Stimulated activated CD4-positive, alpha-beta T cell treated with anti-CD3 and anti-CD28 coated beads, TNF-alpha, amount 100 ng/mL, for 24 hours (primary cell): ENCODE measurements at places on chromosomes 5 and 9.

GRCh38 chr5:155620821-155621410 lies 607.4 kb downstream of the KIF4B start:
- DNase-seq: no peak

DNA sequence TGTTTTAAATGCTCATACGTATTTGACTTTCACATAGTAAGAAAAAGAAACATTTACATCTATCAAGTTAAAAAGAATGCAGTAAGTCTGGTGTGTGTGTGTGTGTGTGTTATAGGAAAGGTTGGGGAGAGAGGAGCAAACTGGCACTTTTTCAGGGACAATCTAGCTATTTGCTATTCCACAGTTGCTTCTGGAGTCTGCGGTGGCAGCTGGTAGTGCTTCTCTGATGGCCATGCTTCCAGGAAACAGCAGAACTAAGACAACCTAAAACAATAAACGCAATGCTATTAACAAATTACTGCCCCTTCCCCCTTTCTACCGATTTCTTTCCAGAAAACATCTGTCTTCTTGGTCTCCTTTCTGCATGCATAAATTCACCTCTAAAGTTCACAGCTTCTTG lies 70.0 kb upstream of the CDH10 start:
- DNase-seq: no peak

- no peak for DNase-seq
These were observed 109.9 kb downstream of the UGCG start for GRCh38 chr9:112006361-112007020.

- DNase-seq: no peak
These were observed 337.5 kb downstream of the ZNF608 start for GRCh38 chr5:124408738-124409453.

DNA sequence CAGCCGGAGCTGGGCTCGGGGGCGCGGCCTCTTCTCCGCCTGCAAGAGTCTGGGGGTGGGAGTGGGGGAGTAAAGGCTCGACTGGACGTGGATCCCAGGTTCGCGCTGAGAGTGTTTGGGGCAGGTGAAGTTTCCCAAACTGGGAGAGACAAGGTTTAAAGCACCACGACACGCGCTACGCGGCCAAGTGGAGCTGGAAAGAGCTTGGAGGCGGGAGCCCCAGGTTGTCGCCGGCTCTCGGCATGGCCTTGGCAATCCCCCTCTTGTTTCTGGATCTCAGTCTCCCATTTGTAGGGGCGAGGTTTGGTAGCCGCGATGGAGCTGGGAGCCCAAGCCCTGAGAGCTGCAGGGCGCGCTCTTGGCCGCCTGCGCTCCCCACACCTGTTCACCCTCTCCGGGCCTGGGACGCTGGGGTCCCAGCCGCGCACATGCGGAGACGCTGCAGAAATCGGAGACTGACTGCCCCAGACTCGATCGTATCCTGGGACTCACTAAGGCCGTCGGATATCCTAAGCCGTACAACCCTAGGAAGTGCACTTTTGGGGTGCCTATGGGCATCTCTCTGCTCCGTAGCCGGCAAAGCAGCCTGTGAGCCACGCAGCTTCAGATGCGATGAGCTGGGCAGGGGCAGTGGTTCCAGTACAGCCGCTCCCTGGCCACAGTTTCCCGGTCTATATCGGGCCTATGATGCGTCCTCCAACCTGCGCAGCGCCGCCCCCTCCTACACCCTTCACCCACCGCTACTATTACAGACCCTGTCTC lies 937 bp downstream of the TMOD1 start:
- no peak for DNase-seq

DNA sequence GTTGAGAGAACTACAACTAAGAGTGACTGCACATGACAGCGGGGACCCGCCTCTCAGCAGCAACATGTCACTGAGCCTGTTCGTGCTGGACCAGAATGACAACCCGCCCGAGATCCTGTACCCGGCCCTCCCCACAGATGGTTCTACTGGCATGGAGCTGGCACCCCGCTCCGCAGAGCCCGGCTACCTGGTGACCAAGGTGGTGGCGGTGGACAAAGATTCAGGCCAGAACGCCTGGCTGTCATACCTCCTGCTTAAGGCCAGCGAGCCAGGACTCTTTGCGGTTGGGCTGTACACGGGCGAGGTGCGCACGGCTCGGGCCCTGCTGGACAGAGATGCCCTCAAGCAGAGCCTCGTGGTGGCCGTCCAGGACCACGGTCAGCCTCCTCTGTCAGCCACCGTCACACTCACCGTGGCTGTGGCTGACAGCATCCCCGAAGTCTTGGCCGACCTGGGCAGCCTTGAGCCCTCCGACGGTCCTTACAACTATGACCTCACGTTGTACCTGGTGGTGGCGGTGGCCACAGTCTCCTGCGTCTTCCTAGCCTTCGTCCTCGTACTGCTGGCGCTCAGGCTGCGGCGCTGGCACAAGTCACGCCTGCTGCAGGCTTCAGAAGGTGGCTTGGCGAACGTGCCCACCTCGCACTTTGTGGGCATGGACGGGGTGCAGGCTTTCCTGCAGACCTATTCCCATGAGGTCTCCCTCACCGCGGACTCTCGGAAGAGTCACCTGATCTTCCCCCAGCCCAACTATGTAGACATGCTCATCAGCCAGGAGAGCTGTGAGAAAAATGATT lies 2.1 kb downstream of the PCDHGA7 start:
- DNase-seq: no peak

- no peak for DNase-seq
These were observed 299.2 kb downstream of the SPOCK1 start for GRCh38 chr5:137199966-137200365.

- no peak for DNase-seq
These were observed 1.7 kb downstream of the AHRR start for GRCh38 chr5:322942-323879.

- no peak for DNase-seq
These were observed 233.4 kb upstream of the ITGA1 start for GRCh38 chr5:52554293-52554692.

GRCh38 chr5:62502456-62503101 lies 76.0 kb upstream of the LRRC70 start:
- no peak for DNase-seq

- peak; percentile 57 for DNase-seq
These were observed 118.6 kb downstream of the RGS3 start for GRCh38 chr9:113581865-113582697.

- DNase-seq: no peak
These were observed 108.0 kb upstream of the TARS1 start for GRCh38 chr5:33332804-33333203.

DNA sequence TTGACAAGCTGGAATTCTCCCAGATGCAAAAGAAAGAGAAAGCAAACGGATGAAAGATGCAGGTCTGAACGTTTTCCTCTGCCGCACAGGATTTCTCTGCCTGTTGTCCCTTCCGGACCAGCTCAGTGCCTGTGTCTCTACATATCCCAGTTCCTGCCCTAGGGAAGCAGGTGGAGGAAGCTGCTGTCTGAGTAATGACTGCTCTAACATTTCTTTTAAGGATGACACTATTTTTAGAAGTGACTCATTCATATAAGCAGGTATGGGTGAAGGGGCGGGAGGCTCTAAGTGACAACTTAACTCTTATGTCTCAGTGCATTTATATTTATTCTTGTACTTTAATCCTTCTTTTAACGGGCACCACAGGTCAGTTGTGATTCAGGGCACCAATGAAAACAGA lies 128.8 kb downstream of the SLC24A2 start:
- DNase-seq: no peak

DNA sequence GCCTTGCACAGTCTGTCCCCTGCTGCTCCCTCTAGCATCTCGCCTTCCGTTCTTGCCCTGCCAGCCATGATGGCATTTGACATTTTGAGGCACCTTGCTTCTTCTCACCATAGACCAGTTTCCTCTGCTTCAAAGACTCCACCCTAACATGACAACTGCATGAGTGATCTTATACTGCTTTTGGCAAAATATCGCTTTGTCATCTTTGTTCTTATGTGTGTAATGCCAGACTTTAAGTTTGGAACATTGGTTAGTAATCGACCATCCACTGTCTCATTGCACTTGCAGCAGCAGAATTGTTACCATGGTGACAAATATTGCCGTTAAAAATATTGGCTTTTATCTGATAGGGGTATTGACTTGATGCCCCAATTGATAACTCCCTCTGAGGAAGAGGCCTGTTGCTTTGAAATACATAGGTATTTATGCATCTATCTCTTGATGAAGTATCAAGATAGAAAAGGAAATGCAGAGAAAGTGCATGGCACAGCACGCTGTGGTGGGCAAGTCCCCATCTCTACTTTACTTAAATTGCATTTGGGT lies 6.8 kb downstream of the GARIN3 start:
- DNase-seq: no peak

- DNase-seq: no peak
These were observed 225.2 kb upstream of the TRPC7 start for GRCh38 chr5:136590581-136590980.

DNA sequence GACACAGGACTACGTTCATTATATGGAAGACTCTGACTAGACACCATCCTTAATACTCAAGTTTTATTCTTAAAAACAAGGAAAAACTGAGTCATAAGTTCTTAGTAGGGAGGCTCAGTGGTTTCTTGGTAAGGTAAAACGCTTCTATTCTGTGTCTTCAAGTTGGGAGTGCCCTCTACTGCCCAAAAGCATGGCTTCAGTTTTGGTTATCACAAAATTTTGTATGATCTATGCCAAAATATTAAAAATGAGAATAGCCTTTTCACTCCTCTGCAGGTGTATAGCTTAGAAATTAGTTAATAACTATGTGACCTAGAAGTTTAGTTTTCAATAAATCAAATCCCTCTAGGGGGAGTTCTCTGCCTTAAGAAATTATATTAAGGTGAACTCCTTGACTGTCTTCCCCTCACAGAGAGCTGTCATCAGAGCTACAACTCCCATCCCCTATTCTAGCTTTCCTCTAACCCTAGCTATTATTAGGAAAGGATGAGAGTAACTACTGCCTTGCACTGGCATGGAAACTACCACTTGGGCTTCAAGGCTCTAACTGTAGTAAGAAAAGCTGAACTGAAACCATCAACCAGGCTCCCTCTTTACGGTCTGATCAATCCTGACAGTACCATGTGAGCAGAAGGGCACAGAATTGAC lies 189.7 kb downstream of the GNAQ start:
- no peak for DNase-seq

DNA sequence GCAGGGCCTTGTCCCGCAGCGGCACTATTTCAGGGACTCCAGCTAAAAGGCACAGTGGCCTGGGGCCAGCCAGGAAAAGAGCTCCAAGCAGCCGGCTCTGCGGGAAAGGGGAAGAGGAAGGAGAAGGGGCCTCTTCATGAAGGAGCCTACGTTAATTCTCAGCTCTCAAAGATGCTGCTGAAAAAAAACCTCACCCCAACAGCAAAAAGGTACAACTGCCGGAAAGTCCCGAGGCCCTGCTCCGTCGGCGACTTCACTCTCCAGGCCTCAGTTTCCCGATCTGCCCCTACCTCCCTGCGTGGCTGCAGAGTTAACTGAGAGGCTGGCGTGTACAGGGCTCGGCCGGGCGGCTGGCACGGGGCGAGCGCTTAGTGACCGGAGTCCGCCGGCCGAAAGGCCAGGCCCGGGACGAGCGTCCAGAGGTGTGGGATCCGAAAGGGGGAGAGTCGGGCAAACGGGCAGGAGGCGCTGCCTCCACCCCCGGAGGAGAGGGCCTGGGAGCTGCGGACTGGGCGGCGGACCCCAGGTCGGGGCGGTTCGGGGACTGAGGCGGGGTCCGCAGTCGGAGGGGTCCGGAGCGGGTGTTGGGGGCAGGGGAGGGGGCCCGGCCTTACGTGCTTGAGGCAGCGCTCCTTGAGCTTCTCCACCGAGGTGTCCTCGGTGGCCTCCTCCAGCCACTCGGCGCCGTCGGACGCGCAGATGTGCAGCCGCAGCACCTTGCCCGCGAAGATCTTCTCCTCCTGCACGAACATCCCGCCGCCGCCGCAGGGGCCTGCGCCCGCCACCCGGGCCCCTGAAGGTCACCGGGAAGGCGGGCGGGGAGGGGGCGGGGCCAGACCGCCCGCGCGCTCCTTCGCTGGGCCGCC lies 529 bp downstream of the UBAC1 start:
- DNase-seq: no peak

- DNase-seq: no peak
These were observed 197.8 kb downstream of the HSPA4 start for GRCh38 chr5:133249593-133249992.

DNA sequence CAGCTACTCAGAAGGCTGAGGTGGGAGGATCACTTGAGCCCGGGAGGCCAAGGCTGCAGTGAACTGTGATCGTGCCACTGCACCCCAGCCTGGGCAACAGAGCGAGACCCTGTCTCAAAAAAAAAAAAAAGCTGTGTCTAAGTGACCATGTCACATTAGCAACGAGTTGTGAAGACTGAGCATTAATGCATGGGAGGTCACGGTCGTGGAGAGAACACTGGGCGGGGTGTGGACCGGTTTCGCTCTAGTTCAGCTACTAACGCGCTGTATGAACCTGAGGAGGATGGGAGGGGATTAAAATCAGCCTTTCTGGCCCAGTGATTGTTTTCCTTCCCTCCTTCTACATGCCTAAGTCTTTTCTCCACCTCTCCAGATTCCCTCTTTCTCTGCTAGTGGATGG lies 56.7 kb upstream of the CARTPT start:
- DNase-seq: no peak

GRCh38 chr5:73137563-73138530 lies 17.5 kb downstream of the TMEM171 start:
- no peak for DNase-seq

DNA sequence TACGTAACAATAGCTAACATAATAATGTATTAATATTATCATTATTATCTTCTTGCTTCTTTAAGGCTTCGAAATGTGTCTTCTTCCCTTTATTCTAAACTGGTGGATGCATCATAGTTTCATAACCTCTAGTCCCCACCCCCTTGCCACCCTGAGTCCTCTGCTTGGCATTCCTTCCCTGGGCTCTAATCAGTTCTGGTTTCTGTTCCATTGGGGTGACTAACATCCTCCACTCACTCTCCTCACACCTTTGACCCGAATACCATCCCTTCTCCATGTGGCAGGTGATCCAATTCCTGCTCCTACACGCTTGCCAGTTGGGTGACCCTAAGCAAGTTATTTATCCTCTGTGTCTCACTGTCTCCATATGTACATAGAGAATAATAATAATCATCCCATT lies 286.1 kb downstream of the TRPM3 start:
- DNase-seq: no peak

GRCh38 chr9:8183618-8184017 lies 384.0 kb upstream of the DMAC1 start:
- DNase-seq: no peak

DNA sequence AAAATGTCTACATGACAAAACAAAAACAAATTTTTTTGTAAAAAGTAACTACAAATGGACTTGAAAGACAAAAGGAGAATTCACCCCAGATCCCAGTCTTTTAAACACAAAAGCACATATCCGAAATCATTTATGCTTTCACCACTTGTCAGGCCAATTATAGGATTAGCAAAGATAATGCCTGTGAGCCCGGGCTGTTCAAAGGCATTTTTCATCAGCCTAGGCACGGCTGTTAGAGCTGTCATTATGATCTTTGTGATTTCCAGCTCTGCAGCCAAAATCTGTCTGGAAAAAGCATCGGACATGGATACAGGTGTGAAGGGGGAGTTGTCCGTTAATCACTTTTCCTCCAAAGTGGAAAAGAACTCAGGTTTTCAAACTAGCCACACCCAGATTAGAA lies 23.6 kb upstream of the RAB14 start:
- DNase-seq: no peak

DNA sequence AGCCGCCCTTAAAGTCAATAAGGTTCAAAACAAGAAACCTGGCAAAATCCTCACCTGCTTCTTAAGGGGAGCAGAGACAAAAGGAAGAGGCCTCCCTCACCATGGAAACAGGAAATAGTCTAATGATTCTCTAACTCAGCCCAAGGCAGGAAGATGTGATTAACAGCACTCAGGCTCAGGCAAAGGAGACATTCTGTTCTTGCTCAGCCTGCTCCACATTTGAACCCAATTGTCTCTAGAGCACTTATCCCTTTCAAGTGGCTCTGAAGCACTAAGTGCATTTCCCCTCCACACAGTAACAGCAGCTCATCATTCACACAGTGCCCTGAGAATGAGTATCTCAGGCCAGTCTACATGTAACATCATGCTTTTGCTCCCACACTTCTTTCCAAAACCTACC lies 72.3 kb downstream of the NIPSNAP3B start:
- no peak for DNase-seq
